ENCODE measurements at places on chromosomes 1 and 21. TPM values are rescaled to one million over a fixed set of nuclear protein-coding genes. Genes with fewer than 3 reads are reported as not detected.

- no peaks in the 10 kb centered on the region for H3K27me3 ChIP-seq
- no peaks in the 10 kb centered on the region for H3K36me3 ChIP-seq
- DNase-seq: no peak
- no peaks in the 10 kb centered on the region for H3K4me1 ChIP-seq
- H3K27ac ChIP-seq: no peak overlapping the region
Measured at GRCh38 chr1:14878951-14879350, 274.6 kb upstream of the TMEM51 start.

DNA sequence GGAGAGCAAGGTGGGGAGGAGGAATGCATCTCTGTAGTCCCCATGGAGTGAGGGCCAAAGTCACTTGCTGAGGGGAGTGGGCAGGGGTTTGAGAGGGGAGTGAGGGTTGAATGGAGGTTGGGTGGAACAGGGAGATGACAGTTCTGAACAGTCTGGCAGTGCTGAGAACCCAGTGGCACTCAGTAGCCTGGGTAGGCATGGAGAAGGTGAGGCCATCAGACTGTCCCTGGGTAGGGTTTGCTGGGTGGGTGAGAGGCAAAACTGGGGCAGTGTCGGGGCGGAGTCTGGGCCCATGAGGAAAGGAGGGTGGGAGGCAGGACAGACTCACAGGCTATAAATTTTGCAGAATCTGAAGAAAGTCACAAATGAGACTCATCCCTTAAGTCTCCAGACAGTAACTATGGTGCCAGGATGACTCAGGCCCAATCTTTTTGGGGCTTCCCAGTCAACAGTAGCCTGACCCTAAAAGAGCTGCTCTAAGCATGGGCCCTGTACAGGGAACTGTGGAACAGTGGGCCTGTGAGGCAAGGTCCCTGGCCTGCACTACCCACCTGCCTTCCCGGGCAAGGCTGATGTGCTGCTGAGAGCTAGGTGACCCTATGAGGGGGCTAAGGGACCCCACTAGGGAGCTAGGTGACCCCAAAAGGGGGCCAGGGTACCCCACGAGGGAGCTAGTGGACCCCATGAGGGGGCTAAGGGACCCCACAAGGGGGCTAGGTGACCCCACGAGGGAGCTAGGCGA, 51.0 kb upstream of the DMRTB1 start:
- H3K27me3 ChIP-seq: peaks cover 3% of the 10 kb centered on the region
- no peak overlapping the region for H3K27ac ChIP-seq
- H3K36me3 ChIP-seq: no peaks in the 10 kb centered on the region

DNA sequence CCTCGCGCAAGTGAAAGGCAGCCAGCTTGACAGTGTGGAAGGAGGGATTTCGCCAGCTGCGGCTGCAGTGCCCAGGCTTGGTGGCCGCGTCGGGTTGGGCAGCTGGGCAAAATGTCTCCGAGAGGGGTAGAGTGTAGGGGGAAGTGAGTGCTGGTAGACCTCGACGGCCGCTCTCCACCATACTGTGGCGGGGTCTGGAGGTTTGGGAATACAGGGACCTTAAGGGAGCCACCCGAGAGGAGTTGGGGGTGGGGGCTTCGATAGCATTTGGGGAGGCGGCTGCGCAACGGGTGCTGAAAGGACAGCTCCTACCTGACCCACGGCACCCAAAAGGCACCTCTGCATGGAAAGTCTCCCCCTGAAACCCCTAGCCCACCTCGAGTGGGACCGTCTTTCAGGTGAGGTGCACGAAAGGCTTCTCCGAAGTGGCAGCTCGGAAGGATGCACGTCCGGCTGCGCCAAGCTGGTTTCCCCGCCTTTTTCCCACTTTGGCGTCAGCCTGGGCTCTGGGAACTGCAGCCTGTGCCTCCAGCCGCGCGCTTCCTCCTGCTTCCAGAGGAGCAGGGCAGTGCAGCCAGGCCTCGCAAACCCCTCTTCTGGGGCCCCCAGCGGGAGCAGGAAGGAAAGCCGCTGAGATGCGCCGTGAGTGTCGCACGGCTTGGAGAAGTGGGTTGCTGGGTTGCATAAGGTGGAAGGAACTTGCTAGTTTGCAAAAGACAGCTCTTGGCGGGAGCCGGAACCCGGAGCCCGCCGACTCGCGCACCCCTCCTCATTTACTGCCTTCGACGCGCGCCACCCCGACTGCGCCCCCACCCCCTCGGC, 531 bp upstream of the HMGN2 start:
- no peak for DNase-seq
- peak overlapping the region; percentile 44 for H3K4me3 ChIP-seq
- no peaks in the 10 kb centered on the region for H3K27me3 ChIP-seq
- H3K4me1 ChIP-seq: peaks cover 11% of the 10 kb centered on the region
- H3K27ac ChIP-seq: peak overlapping the region; percentile 71

DNA sequence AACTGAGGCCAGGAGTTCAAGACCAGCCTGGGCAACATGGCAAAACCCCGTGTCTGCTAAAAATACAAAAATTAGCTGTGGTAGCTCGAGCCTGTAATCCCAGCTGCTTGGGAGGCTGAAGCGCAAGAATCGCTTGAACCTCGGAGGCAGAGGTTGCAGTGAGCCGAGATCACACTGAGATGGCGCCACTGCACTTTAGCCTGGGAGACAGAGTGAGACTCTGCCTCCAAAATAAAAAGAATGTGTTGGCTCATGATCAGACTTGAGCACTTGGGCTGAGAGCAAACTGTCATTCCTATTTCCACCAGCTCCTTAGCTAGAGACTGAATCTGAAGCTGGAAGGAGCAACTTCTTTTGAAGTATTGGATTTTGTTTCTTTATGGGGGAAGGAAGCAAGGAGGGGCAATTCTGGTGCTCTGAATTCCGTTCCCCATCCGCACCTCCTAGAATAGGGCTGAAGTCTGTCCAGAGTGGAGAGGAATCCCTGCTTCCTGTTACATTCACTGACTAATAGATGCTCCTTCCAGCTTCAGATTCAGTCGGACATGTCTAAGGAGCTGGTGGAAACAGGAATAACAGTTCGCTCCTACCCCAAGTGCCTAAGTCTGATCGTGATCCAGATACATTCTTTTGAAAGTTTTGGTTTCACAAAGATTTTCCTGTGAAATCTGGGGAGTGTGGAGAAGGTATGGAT, 3.8 kb downstream of the ZNF672 start:
- H3K4me1 ChIP-seq: peaks cover 6% of the 10 kb centered on the region
- H3K36me3 ChIP-seq: peaks cover 20% of the 10 kb centered on the region
- peak overlapping the region; percentile 58 for H3K27ac ChIP-seq
- H3K27me3 ChIP-seq: no peaks in the 10 kb centered on the region

- H3K36me3 ChIP-seq: no peaks in the 10 kb centered on the region
- H3K4me1 ChIP-seq: peaks cover 19% of the 10 kb centered on the region
- no peak overlapping the region for H3K4me3 ChIP-seq
Measured at GRCh38 chr1:85448358-85448757, 16.6 kb downstream of the DDAH1 start.

DNA sequence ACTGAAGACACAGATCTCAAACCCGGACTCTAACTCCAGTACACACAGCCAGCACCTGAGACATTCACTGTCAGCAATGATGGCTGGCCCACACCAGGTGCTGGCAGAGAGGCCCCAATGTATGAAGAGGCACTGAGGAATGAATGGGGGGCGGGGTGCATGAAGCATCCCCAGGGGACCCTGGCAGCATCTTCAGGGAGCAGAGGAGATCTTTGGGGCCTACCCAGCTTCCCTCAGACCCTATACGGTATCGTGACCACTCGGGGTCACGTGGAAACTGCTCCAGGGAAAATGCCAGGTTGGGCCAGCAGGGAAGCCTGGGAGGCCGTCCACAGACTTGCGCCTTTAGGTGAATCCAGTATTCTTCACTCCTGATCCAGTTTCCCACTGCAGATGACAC, 84.3 kb downstream of the NPHP4 start:
- H3K36me3 ChIP-seq: peaks cover 3% of the 10 kb centered on the region
- H3K27me3 ChIP-seq: no peaks in the 10 kb centered on the region
- DNase-seq: no peak
- H3K4me1 ChIP-seq: no peaks in the 10 kb centered on the region
- no peak overlapping the region for H3K27ac ChIP-seq
- H3K4me3 ChIP-seq: no peak overlapping the region

- H3K27me3 ChIP-seq: no peaks in the 10 kb centered on the region
- no peaks in the 10 kb centered on the region for H3K36me3 ChIP-seq
- no peaks in the 10 kb centered on the region for H3K4me1 ChIP-seq
- no peak overlapping the region for H3K27ac ChIP-seq
- no peak for DNase-seq
Measured at GRCh38 chr1:220808345-220809186, 21.9 kb downstream of the MTARC1 start.

DNA sequence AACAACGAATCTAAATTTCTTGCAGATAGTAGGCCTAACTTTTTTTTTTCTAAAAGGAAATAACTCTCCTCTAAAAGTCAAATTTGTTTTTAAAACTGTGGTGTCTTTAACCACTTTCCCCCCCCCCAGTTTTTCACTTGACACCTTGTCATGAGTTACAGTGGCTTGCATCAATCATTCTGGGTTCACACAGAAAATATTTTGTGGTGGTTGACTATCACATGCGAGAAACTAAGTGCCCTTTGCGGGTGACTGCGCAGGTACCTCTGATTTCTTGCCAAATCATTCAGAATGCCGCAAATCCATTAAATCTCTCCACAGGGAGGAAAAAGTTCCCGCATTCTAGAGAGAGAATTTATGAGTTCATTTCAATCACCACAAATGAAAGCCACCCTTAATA, 23.8 kb upstream of the SAMSN1 start:
- H3K4me3 ChIP-seq: no peak overlapping the region
- DNase-seq: no peak
- no peaks in the 10 kb centered on the region for H3K27me3 ChIP-seq
- H3K27ac ChIP-seq: no peak overlapping the region

DNA sequence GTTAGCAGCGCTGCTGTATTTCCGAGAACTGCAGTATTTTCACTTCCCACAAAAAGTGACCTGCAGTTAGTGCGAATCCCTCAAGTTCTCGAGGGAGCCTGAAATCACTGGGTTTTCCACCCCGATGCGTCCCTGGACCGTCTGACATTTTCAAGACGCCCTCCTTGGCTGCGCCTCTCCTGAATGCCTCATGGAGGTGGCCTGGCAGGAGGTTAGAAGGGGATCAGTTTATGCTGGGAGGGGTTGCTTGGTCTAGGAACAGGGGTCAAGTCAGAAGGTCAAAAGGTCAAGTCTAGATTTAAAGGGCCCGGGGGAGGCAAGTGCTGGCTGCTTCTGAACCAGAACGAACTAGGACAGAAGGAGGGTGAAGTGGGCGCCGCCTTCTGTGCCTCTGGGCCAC, 176.8 kb downstream of the PRDM16 start:
- no peak for DNase-seq
- no peak overlapping the region for H3K4me3 ChIP-seq

DNA sequence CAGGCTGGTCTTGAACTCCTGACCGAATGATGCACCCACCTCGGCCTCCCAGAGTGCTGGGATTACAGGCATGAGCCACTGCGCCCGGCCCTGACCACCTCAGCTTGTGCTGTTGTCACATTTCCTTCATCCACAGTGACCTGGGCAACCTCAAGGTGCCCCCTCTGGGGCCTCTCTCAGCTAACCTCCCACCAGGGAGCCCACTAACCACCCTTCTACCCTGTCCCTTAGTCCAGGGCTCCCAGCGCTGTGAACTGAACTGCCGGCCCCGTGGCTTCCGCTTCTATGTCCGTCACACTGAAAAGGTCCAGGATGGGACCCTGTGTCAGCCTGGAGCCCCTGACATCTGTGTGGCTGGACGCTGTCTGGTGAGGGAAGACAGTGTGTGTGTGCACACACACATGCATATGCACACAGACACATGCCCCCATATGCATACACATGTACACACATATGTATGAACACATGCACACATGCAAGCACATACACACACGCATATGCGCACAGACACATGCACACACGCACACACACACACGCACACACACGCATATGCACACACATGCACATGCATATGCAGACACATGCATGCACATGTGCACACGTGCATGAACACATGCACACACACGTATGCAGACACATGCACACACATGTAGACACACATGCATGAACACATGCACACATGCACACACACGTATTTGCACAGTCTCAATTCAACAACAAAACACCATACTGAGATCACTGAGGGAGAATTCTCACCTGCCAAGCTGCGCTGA, 6.2 kb downstream of the ADAMTSL4 start:
- peaks cover 32% of the 10 kb centered on the region for H3K4me1 ChIP-seq
- no peak overlapping the region for H3K4me3 ChIP-seq
- no peaks in the 10 kb centered on the region for H3K27me3 ChIP-seq
- H3K27ac ChIP-seq: no peak overlapping the region

DNA sequence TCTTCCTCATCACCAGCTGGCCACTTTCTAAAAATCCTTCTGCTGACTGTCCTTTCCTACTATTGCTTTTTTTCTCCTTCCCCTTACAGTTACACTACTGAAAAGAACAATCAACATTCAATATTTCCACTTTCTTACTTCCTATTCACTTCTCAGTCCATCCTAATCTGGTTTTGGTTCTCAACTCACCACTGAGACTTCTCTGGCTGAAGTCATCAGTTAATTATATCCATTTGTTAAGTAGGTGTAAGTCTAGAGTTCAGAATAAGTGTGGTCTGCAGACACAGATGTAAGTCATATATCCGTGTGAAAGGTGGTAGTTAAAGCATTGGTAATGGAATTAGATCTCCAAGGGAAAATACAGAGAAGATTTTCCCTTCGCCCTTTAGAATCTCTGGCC, 21.4 kb downstream of the PEA15 start:
- H3K36me3 ChIP-seq: peaks cover 39% of the 10 kb centered on the region
- no peak overlapping the region for H3K27ac ChIP-seq

DNA sequence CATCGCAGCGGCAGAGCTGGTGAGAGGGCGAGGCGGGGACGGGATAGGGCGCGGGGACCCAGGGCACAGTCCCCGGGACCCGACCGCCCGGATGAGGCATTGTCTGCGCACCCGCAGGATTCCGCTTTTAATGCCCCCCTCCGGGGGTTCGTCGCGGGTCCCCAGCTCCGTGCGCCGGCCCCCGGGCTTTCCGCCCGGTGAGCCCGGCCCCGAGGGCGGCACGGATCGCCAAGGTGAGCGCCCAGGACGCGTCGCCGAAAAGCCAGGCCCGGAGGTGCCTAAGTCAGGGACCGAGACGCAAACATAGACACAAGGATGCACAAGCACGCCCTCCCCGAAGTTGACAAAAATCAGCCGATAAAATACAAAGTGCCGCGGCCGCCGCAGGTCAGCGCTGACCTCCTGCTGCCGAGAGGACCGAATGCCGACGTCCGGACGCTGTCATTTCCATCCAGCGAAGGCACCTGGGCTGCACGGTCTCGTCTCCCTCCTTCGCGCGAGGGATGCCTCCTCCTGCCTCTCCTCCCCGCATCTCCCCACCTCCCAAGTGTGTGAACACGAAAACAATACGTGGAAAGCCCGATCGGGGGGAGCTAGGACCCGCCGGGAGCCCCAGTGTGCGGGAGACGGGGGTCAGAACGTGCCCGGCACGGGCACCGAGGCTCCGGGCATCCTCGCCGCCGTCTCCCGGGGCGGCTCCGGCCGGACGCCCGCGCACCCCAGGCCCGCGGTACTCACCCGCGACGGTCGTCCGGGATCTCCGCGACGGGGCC, 101.1 kb upstream of the SOD1 start:
- peak; percentile 65 for DNase-seq
- peaks cover 17% of the 10 kb centered on the region for H3K4me1 ChIP-seq
- no peaks in the 10 kb centered on the region for H3K36me3 ChIP-seq
- peak overlapping the region; percentile 53 for H3K4me3 ChIP-seq

Gene CHI3L2
- total RNA-seq: 298 TPM

Gene OR10J1
- not detected for total RNA-seq

Gene DNALI1
- 20.8 TPM for total RNA-seq
